ENCODE measurements at places on chromosomes 1 and 21.
A peak's percentile ranks its signal among the peaks of the same experiment; 100 is the strongest.

GRCh38 chr1:244833734-244834542 lies 1.5 kb upstream of the COX20 start:
- DNase-seq = peak; percentile 89

- no peak for DNase-seq
These were observed 27.6 kb upstream of the RD3 start for GRCh38 chr1:211519602-211520001.

DNA sequence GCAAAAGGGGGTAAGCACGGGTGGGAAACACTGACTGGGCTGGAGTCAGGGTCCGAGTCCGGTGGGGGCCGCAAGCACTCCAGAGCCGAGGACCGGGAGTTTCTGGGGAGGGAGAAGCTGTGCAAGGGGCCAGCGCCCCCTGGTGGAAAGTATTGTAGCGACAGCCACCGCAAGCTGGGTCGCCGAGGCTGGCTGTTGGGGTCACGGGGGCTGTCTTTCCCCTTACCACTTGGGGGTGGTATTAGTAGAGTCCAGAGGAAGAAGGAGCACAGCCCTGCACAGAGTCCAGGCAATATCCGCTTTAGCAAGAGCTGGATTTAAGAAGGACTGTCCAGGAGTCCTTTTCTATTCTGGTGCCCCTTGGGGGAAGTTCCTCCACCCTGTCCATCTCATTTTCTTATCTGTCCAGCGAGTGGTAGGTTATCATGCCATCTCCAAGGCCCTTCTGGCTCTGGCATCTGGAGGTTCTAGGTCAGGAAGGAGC lies 17.9 kb upstream of the ETV3 start:
- peak; percentile 60 for DNase-seq

- no peak for DNase-seq
These were observed 458.7 kb downstream of the MATN1 start for GRCh38 chr1:30264672-30265025.

DNA sequence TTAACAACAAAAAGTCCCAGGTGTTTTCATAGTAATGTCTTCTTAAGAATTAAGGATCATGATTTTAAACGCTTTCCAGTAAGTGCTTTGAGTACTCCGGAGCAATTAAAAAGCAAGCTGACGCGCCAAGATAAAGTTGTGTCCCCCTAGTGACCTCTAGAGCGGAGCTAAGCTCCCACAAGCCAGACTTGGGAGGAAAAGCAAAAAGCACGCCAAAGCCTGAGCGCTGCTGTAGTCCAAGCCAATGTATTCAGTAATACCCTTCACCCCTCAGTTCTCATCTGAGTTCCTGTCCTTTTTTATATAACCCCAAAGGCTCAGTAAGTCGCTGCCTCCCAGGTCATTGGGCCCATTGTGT lies 3.5 kb upstream of the SLC44A5 start:
- DNase-seq = no peak

GRCh38 chr1:90262286-90262685 lies 267.4 kb downstream of the ZNF326 start:
- no peak for DNase-seq
